ENCODE measurements at places on chromosomes 5 and 9.

GRCh38 chr5:15821506-15821905, 321.5 kb downstream of the FBXL7 start:
- DNase-seq, result peak; percentile 38

GRCh38 chr5:172853355-172853975, 19.4 kb downstream of the ERGIC1 start:
- DNase-seq, result peak; percentile 57

GRCh38 chr9:37212435-37212834, 92.1 kb downstream of the ZCCHC7 start:
- no peak for DNase-seq

GRCh38 chr9:38091310-38092199, 22.5 kb upstream of the SHB start:
- no peak for DNase-seq

- DNase-seq, result peak; percentile 47
These were observed 3.3 kb downstream of the REEP5 start for GRCh38 chr5:112918679-112919078.

DNA sequence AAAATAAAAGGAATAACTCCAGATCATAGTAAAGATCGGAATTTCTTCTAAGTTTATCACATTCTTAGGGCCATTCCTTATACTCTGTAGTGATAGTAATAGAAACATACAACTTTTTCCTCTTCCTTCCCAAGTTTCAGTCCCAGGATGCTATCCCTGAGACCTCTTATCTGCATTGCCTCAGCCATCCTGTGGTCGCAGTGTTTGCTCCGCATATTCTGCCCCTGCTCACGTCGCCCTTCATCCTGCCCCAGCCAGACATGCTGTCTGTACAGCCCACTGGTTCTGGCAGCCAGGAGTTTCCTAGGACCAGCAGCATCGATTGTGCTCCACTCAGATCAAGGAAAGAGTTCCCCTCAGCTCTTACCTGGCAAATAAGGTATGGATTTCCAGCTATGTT, 132.7 kb upstream of the ERCC6L2 start:
- no peak for DNase-seq

DNA sequence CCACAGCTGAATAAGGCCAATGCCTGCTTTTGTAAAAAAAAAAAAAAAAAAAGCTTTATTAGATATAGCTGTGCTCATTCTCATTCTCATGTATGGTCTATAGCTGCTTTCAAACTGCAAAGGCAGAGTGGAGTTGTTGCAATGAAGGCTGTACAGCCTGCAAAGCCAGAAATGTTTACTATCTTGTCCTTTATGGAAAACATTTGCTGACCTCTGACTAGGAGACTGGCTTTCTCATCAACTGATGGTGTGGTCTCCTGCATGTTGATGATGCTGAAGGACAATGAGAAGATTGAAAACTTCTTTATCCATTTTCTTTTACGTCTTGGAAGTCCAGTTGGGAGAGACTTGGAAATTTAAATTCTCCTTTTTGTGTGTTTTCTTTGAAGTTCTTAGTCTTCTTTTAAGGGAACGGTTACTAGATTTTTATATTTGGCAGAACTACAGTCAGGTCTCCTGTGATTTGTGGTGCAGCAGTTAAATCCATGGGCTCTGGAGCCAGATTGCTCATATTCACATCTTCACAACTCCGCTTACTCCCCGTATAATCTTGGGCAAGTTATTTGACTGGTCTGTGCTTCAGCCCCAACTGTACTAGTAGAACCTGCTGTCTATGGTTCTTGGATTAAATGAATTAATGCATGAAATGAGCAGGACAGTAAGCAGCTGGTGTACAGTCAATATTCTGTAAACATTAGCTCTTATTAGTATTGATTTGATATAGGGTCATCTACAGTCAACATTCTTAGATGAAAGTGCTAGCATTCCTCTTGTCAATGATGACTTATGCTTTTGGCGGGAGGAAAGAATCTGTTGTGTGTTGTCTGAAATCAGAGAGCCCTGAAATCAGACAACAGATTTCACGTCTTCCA, 39.7 kb upstream of the BASP1 start:
- DNase-seq, result no peak

DNA sequence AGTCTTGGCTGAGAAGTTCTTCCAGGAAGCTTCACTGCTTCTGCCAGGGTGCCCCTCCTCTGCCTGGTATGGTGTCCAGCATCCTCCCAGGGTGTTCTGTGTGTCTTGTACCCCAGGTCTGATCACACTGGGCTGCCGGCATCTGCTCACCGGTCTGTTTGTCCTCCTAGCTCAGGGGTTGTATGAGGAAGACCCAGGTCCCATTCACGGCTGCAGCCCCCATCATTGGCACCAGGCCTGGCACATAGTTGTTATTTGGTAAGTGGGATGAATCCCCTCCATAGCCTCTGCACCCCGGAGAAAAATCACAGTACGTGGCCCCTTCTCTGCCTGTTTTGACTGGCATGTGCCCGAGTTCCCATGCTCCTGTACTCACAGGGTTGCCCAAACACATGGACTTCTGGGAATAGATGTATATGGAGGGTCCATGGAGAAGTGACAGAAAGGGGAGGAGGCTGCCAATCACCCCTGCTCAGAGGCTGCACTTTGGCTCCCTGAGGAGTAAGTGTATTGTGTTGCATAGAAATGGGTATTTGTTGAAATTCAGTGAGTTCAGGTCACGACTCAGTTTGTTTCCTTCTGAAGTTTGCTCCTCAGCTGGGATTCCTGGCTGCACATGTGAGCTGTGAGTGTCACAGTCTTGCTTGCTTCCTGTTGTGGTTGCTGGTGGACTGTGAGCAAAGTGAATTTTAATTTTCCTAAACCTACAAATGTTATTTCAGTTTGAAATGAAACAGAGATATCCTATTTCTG, 96.2 kb downstream of the HSPA4 start:
- DNase-seq, result no peak

DNA sequence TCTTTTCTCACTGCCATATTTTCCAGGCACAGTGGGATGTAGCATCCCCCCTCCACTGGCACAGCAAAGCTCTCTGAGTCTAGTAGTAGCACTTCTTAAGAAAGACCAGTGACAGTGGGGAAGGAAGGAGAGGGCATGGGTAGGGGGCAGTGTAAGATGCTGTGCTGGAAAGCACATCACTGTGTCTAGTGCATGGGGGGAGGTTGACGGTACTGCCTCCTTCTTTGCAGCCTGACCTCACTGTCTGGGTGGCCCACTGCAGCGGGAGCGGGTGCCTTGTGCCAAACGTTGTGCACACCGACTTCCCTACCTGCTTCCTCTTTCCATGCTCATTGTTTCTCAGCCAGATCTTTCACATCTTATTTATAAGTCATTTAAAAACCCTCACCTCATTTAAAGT, 91.8 kb downstream of the PDE8B start:
- DNase-seq, result no peak

DNA sequence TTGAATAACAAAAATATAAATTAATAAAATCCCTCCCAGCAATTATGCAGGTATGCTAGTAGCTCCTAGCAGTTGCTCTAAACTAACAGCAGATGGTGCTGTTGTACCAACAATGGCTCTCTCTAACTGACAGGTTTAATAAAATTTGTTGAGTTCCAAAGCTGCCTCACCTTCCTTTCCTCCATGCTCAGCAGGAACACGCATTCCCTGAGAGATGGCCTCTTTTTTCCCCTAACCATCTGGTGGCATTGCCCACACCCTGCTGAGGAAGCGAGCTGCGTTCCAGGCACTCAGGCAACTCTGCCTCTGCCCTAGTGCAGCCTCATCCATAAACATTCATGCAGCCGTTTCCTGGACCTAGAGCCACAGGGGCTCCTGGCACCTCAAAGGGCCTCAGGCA, 106.2 kb downstream of the KLHL3 start:
- peak; percentile 86 for DNase-seq

DNA sequence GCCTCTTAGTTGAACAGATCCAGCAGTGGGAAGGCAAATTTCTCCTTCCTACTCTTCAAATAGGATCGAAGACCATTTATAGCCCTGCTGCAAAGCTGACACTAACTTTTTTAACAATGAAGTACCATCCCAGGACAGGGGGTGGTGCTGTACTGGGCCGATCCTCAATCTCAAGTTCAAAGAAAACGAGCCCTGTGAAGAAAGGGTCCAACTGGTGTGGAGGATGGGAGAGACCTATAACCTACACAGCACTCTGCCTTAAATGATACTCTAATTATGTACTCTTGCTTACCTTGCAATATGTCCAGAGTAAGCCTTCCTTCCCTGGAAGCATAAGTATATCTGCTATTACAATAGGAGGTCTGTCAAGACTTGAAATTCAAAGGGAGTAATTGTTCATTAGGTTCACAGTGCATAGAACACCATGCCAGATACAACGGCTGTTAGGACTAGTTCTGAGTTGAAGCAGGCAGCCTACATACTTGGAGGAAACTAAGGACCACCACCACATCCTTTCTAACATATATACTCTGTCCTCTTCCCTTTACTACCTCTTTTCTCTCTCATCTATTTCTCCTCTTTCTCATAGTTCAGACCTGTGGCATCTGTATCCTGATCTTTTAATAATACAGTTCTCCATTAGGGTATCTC, 6.2 kb downstream of the ETF1 start:
- peak; percentile 42 for DNase-seq

DNA sequence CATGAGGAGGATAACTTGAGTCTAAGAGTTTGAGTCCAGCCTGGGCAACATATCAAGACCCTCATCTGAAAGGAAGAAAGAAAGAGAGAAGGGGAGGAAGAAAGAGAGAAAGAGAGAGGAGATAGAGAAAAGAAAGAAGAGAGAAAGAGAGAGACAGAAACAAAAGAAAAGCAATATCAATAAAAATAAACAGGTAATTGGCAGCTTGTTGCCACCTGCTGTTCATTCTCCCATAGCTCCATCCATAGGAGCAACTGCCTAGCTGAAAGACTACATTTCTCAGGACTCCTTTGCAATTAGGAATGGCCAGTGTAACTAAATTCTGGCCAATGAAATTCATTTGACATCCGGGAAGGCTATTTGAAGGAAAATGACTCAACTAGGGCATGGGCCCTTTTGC, 4.6 kb upstream of the TTC39B start:
- DNase-seq, result no peak
